ENCODE measurements at places on chromosomes 2 and 18.

GRCh38 chr2:142422769-142423168 lies 292.0 kb upstream of the LRP1B start:
- no peaks in the 10 kb centered on the region for H3K4me1 ChIP-seq
- no peaks in the 10 kb centered on the region for H3K36me3 ChIP-seq
- DNase-seq = no peak
- no peaks in the 10 kb centered on the region for H3K27me3 ChIP-seq
- H3K4me3 ChIP-seq = no peak overlapping the region

GRCh38 chr2:42572297-42573081 lies 4.1 kb downstream of the MTA3 start:
- H3K27me3 ChIP-seq = no peaks in the 10 kb centered on the region
- H3K4me1 ChIP-seq = peaks cover 6% of the 10 kb centered on the region
- DNase-seq = no peak

- no peak for DNase-seq
- H3K4me1 ChIP-seq = no peaks in the 10 kb centered on the region
- H3K4me3 ChIP-seq = no peak overlapping the region
- no peaks in the 10 kb centered on the region for H3K36me3 ChIP-seq
These were observed 61.0 kb upstream of the TGIF1 start for GRCh38 chr18:3388980-3389379.

DNA sequence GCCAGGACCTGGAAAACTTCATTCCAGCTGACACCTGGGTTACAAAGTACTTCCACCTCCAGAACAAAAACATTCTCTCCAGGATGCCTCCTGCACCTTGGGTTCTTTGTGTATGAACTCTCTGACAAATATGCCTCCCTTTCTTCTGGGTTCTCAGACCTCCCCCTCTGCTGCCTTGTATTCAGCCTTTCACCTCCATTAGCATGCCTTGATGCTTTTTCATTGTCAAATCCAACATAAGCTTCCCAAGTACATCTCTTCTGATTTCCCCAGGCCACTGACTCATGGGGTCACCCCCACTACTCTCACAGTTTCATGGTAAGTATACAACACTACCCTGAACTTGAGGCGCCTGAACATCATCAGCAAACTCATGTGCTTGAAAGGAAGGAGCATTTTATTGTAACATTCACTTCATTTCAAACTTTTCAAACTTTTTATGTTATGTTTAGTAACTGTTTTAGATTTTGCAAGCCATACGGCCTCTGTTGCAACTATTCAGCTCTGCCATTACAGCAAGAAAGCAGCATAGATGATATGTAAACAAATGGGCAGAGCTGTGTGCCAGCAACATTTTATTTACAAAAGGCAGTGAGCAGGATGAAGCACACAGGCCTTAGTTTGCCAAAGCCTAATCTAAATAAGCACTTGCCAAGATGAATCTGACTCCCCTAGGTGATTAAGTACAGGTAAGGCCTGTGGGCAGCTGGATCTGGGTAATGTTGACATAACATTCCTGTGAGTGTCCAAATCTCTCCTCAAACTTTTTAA lies 32.5 kb upstream of the MRPS9 start:
- no peaks in the 10 kb centered on the region for H3K27me3 ChIP-seq
- no peak for DNase-seq
- H3K27ac ChIP-seq = no peak overlapping the region
- no peak overlapping the region for H3K4me3 ChIP-seq
- H3K36me3 ChIP-seq = no peaks in the 10 kb centered on the region
- H3K4me1 ChIP-seq = no peaks in the 10 kb centered on the region

- H3K4me1 ChIP-seq = no peaks in the 10 kb centered on the region
- H3K27me3 ChIP-seq = no peaks in the 10 kb centered on the region
- no peak overlapping the region for H3K27ac ChIP-seq
- no peaks in the 10 kb centered on the region for H3K36me3 ChIP-seq
- H3K4me3 ChIP-seq = no peak overlapping the region
These were observed 141.3 kb upstream of the AGAP1 start for GRCh38 chr2:235352541-235352940.

- H3K4me1 ChIP-seq = peaks cover 99% of the 10 kb centered on the region
- no peaks in the 10 kb centered on the region for H3K36me3 ChIP-seq
- H3K4me3 ChIP-seq = no peak overlapping the region
- DNase-seq = no peak
- H3K27ac ChIP-seq = peak overlapping the region; percentile 84
These were observed 73.9 kb downstream of the LRRFIP1 start for GRCh38 chr2:237701033-237701858.

DNA sequence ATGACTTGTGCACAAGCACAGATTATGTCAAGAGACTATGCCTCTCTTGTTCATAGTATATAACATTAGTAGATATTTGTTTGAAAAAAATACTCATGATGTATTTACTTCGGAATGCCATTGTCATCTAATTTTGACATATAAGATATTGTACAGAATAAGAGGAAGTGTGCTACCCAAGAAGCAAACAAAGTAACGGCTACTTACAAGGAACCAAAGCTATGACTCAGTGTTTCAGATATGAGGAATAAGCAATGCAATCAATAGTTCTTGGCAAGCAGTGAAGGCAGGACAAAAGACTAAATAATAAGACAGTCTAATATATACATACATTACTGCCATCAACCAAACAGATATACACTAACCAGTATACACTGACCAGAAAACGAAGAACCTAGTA lies 256.3 kb downstream of the CCDC178 start:
- H3K4me3 ChIP-seq = no peak overlapping the region
- no peaks in the 10 kb centered on the region for H3K27me3 ChIP-seq
- H3K27ac ChIP-seq = no peak overlapping the region
- no peaks in the 10 kb centered on the region for H3K4me1 ChIP-seq

DNA sequence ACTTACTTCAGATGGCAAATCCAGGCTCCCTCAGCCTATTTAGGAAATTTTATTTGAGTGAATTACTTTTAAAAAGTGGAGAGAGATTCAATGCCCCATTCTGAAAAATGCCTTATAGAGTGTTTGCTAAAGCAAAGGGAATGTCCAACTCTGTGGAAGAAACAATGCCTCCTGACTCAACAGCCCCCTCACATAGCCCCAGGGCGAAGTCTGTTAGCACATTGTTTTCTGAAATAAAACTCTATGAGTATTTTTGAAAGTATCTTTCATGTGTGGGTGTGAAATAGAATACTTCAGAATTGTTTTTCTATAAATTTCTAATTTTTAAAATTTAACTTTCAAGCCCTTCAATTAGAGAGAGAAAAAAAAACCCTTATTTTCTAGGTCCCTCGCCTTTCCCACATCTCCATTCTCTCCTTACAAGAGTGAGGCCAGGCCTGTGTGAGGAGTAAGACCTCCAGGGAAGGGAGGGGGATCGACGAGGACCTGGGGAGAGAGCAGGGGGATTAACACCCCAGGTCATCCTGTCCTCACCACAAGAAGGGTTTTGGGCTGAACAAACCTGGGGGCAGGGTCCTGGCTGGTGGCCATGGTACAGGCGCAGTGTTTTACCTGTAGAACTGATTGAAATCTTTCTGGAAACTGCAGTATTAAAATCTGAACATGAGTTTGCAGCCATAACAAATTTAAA lies 141.4 kb downstream of the SNTG2 start:
- H3K4me1 ChIP-seq = no peaks in the 10 kb centered on the region
- no peaks in the 10 kb centered on the region for H3K27me3 ChIP-seq
- DNase-seq = no peak
- H3K4me3 ChIP-seq = no peak overlapping the region
- no peak overlapping the region for H3K27ac ChIP-seq

DNA sequence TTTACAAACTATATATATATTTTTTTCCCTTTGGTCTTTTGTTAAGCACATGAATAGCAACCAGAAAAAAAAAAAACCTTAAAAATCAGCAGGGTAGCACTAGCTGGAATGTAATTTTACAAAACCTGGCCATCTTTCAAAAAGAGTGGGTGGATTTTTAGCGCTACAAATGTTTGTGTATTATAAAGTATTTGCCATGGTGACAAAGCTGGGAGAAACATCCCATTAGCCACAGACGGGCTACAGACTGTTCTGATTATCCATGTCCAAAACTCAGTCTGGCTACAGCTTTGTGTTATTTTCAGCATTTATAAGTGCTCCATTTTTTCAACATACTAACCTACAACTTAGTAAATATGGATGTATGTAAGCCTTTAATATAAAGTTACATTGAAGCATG lies 249.5 kb upstream of the TANK start:
- H3K4me3 ChIP-seq = no peak overlapping the region
- peaks cover 8% of the 10 kb centered on the region for H3K4me1 ChIP-seq
- no peak for DNase-seq

- no peak overlapping the region for H3K27ac ChIP-seq
- no peaks in the 10 kb centered on the region for H3K27me3 ChIP-seq
- peaks cover 52% of the 10 kb centered on the region for H3K36me3 ChIP-seq
- H3K4me1 ChIP-seq = no peaks in the 10 kb centered on the region
- DNase-seq = no peak
These were observed 25.0 kb upstream of the GMCL1 start for GRCh38 chr2:69804416-69804815.

DNA sequence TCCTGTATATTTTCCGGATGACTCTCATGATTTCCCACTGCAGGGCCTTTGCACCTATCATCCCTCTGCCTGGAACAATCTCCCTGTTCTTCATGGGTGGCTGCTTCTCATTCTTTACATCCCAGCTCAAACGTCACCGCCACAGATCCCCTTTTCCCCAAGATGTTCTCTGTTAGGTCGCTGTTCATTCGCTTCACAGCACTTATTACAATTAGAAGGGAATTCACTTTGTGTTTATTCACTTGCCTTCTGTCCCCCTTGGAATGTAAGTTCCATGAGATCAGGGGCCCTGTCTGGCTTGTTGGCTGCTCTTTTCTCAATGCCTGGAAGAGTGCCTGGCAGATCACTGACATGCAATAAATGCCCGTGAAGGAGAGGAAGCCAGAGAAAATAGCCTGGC lies 106.7 kb downstream of the FOXI3 start:
- DNase-seq = no peak
- no peak overlapping the region for H3K27ac ChIP-seq
- peaks cover 8% of the 10 kb centered on the region for H3K27me3 ChIP-seq
- H3K4me3 ChIP-seq = no peak overlapping the region
- peaks cover 9% of the 10 kb centered on the region for H3K4me1 ChIP-seq
- H3K36me3 ChIP-seq = no peaks in the 10 kb centered on the region

- H3K4me1 ChIP-seq = no peaks in the 10 kb centered on the region
- no peak overlapping the region for H3K27ac ChIP-seq
- H3K4me3 ChIP-seq = no peak overlapping the region
- no peaks in the 10 kb centered on the region for H3K27me3 ChIP-seq
- no peak for DNase-seq
These were observed 496.9 kb upstream of the VRK2 start for GRCh38 chr2:57549642-57550102.

DNA sequence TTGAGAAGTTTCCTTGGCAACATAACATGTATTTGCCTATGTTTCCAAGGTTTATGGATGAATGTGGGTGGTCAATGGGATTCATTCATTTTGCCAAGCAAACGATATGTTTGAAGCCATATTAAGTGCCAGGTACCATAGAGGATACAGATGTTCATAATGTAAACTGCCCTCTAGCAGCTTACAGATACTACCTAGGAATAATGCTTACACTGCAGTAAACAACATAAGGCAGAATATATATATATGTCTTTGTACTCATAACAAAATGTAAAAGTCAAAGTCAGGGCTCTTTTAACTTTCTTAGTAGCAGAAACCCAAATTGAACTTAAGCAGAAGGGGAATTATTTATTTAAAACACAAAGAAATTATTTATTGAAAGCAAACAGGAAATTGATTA lies 171.6 kb upstream of the TNP1 start:
- H3K36me3 ChIP-seq = no peaks in the 10 kb centered on the region
- no peaks in the 10 kb centered on the region for H3K4me1 ChIP-seq
- H3K27ac ChIP-seq = no peak overlapping the region
- no peaks in the 10 kb centered on the region for H3K27me3 ChIP-seq

- DNase-seq = no peak
- H3K36me3 ChIP-seq = no peaks in the 10 kb centered on the region
- no peak overlapping the region for H3K27ac ChIP-seq
- no peaks in the 10 kb centered on the region for H3K4me1 ChIP-seq
- no peak overlapping the region for H3K4me3 ChIP-seq
These were observed 160.4 kb upstream of the PID1 start for GRCh38 chr2:229431327-229431954.

DNA sequence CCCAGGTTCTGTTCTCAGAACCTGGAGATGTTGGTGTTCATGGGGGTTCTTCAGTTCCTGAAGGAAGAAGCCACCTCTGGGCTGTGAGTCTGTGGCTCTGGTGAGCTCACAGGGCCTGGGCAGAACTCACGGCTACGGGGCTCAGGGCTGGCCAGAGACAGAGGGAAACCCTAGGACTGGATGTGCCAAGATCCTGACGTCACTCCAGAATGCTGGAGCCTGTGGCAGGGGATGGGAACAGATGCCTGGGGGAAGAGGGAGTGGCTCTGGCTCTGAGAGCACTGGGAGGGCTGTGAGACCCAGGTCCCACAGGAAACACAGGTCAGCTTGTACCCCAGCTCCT lies at the start of gene OTOF:
TSS of gene OTOF (minus strand) at position 214 of the 343 bp plus-strand sequence.
- no peaks in the 10 kb centered on the region for H3K4me1 ChIP-seq
- H3K4me3 ChIP-seq = no peak within 1 kb of the TSS
- H3K27ac ChIP-seq = no peak within 1 kb of the TSS
- no peaks in the 10 kb centered on the region for H3K27me3 ChIP-seq

DNA sequence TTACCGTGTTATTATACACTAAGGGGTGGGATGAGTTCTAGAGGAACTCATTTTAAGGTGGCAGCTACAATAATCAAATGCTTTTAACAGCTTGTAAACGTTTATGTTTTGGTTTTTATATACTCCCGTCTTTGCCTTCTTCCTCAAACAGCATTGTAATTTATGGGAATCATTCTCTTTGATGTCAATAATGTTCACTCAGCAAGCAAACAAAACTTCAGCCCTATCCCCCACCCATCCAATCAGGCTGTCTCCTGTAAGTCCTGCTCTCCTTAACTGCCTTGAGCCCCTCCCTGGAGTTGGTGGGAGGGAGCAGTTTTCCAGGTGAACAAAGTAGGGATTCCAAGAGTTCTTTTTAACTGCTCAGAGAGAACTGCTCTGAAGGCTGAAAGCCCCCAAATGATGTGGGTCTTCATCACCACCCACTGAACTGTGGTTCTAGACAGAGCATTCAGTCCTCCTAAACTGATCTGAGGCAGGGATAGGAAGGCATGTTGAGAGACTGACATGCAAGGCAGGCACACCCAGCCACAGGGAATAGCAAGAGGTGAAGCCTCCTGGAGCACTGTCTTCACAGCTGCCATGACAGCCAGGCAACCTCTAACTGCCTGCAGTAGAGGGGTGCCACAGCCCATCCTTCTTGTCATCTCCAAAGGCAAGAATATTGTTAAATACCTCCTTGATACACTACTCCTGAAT lies 17.5 kb downstream of the MYO5B start:
- H3K4me1 ChIP-seq = no peaks in the 10 kb centered on the region
- H3K4me3 ChIP-seq = no peak overlapping the region
- no peaks in the 10 kb centered on the region for H3K27me3 ChIP-seq
- no peak for DNase-seq

GRCh38 chr2:118968042-118968441 lies 26.0 kb downstream of the MARCO start:
- H3K4me1 ChIP-seq = no peaks in the 10 kb centered on the region
- no peaks in the 10 kb centered on the region for H3K27me3 ChIP-seq
- no peaks in the 10 kb centered on the region for H3K36me3 ChIP-seq

DNA sequence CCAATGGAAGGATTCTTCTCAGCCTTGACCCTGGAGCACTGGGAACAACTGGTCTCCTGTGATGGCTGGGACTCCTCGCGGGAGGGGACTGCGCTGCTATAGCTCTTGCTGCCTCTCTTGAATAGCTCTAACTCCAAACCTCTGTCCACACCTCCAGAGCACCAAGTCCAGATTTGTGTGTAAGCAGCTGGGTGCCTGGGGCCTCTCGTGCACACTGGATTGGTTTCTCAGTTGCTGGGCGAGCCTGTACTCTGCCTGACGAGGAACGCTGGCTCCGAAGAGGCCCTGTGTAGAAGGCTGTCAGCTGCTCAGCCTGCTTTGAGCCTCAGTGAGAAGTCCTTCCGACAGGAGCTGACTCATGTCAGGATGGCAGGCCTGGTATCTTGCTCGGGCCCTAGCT lies 28.8 kb downstream of the LIPG start:
- no peaks in the 10 kb centered on the region for H3K27me3 ChIP-seq
- no peak overlapping the region for H3K4me3 ChIP-seq
- no peak for DNase-seq
- H3K4me1 ChIP-seq = no peaks in the 10 kb centered on the region
- no peaks in the 10 kb centered on the region for H3K36me3 ChIP-seq

All from upper lobe of left lung (tissue), 6 donors.